Gastroesophageal sphincter (tissue), 4 donors: ENCODE measurements at places on chromosomes 1 and 21. TPM values are rescaled to one million over a fixed set of nuclear protein-coding genes. Genes with fewer than 3 reads are reported as not detected.

GRCh38 chr1:119720866-119721440 lies 9.2 kb downstream of the PHGDH start:
- no peak overlapping the region for H3K27ac ChIP-seq
- no peaks in the 10 kb centered on the region for H3K27me3 ChIP-seq
- peaks cover 51% of the 10 kb centered on the region for H3K36me3 ChIP-seq
- ATAC-seq, result no peak
- no peaks in the 10 kb centered on the region for H3K4me1 ChIP-seq

- no peak for ATAC-seq
- peaks cover 8% of the 10 kb centered on the region for H3K4me1 ChIP-seq
- no peak overlapping the region for H3K27ac ChIP-seq
These were observed 67.9 kb downstream of the MDM4 start for GRCh38 chr1:204583909-204584632.

PCAT6 gene
- not detected for total RNA-seq

HES4 gene
- 45.1 TPM for total RNA-seq
